ENCODE measurements at places on chromosomes 3 and 15.

DNA sequence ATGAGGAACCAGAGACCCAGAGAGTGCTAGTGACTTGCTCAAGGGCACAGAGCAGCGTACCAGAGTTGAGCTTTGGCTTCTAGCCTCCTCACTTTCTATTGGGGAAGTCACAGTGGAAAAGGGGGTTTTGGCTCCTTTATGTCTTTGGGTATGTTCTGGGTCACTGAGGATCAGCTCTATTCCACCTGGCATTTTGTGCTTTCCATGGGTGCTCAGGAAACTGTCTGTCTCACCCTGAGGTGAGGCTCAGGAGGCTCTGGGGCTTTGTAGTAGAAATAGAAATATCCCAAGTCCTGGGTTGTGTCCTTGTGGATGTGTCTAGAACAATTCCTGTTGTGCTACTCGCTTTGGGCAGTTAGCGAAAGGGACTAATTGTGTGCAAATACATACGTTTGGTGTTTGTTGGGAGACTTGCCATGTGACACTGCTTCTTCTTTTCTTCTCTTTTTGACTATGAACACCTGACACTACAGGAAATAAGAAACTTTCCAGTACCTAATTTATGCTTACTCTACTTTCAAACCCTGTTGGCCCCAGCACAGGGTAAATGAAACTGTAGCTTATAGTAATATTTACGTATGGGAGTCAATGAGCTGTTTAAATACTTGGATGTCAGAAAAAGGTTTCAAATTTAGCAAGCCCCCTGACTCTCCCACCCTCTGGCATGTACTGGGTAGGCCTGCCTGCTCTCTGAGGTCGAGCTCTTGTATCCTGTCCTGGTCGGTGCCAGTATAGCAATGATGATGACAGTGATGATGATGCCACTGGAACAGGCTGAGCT lies 35.6 kb downstream of the SMAD3 start:
- DNase-seq, result peak; percentile 8

DNA sequence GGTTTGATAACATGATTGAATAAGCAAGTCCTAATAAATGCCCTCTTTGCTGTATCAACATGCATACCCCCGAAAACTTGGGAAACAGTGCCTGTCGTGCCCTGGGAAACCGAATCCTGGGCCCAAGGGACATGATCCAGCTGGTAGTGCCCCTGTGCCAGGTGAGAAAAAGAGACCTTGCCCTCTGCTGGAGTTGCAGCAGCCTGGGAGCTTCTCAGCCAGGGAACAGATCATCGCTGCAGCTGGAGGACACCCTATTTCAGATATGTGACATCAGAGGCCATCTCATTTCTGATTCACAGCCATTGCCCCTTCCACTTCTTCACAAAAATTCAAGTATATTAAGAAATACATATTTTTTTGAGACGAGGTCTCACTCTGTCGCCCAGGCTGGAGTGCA lies 32.3 kb downstream of the STOML1 start:
- no peak for DNase-seq

DNA sequence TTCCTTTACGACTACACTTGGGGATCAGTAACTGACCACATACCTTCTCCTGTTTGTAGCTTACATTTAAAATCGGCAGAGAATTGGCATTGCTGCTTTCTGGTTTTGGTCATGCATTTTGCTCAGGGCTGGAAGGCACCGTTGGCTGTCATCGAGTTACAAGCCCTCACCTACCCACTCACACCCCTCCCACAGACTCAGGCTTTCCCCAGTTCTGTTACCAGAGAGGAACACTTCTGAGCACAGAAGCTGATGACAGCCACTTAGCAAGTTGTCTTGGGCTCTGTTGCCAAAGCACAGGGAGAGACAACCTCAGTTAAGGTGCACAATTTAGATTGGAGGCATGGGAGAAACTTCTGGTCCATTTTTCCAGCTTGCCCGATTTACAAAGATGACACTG lies 204.8 kb upstream of the TOPAZ1 start:
- DNase-seq, result no peak

- DNase-seq, result no peak
These were observed 234.1 kb downstream of the OPA1 start for GRCh38 chr3:193827040-193827669.

DNA sequence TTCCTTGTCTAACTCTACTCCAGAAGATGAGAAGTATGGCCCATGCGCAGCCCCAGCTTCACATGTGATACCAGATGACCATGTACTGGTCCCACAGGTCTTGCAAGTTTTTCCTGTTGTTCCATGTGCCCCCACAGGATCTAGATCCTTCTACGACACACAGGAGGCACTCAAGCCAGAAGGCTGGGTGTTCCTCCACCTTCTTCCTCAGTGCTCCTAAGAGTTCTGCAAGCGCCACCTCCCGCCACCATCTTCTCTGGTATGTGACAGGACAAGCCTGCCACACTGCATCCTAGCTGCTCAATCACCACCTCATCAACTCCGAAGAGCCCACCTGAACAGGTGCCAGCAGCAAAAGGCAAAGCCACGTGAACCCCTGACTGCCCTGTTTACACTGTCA lies 43.1 kb downstream of the XXYLT1 start:
- DNase-seq, result no peak

DNA sequence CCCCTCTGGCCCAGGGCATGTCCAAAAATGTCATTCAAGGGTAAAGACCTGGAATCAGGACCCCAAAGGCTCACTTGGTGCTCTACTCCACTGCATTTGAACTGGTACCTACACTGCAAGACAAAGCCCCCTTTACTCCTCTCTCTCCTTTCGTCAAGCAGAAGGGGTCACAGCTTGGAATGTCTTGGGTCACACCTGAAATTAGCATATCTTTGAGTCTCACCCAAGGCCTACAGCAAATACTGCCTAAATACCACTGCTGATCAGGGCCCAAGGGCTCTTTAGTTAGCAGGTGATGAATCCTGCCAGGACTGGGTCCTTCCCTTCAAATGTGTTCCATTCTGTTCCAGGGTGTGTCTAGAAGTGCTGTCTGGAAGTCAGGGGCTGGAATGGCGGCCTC lies 320.6 kb downstream of the SV2B start:
- DNase-seq, result no peak

DNA sequence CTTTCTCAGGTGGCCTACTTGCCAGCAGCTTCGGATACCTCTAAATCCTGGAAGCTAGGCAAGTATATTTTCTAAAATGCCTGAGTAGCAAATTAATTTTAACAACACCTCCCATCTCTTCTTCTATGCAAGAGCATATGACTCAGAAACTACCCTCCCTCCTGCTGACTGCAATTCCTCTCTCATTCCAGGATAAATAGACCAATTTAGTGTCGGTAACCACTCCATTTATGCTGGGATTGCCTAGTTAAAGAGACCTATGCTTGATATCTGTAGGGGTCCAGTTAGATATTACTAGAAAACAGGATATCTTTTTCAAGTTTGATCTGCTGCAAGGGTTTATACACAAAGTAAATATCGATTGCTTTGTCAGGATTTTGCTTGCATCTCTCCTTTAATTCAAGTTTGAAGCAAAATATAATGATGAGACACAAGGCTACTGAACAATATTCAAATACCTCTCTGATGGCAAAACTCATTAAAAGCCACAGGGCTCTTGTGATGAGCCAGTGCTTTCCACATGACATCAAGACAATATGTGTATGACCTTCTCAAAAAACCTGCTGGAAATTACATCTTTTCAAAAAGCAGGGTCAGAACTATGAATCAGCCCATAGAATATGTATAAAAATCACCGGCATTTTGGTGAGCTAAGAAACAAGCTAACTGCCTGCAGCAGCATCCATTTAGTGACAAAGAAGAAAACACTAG lies 491.6 kb upstream of the NECTIN3 start:
- DNase-seq, result no peak

DNA sequence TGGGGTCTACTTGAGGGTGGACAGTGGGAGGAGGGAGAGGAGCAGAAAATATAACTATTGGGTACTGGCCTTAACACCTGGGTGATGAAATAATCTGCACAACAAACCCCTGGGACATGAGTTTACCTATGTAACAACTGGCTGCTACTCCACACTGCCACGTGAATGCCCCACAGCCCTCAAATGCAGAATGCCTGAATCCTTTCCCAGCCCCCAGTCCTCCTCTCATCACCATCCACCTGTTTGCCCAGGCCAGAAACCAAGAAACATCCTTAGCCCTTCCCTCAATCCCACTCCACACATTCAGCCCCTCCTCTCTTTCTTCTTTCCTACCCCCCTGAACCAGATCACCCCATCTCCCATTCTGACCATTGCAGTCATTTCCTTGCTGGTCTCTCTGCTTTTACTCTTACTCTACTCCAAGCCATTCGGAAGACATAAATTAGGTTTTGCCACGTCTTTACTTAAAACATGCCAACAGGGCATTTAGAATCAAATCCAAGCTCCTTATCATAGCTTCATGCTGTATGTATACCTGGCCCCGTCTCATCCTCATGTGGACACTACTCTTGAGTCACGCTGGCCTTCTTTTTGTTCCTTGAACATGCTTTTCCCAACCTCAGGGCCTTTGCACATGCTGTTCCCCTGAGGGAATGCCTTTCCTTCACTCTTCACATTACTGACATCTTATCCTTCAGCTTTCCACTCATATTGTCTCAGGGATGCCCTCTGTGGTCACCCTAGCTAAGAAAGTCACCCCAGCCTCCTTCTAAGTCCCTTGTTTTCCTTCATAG lies 137.5 kb upstream of the ABHD17C start:
- DNase-seq, result no peak

GRCh38 chr3:11555881-11556633 lies 87.7 kb downstream of the VGLL4 start:
- no peak for DNase-seq

DNA sequence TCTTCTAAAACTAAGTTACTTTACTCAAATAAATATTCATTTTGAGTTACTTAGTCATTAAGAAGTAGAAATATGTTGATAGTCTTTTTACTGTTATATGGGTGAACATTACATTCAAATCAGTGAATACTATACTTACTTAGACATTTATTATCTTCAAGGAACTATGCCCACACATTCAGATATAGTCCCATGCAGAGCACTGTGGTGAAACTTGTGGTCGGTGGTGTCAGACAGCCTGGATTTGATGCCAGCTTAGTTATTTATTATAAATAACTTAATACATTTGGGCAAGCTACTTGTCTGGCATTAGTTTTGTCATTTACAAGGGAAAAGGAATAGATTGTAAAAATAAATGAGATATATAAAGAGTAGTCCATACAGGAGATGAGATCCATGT lies 149.5 kb downstream of the RAP2B start:
- no peak for DNase-seq

DNA sequence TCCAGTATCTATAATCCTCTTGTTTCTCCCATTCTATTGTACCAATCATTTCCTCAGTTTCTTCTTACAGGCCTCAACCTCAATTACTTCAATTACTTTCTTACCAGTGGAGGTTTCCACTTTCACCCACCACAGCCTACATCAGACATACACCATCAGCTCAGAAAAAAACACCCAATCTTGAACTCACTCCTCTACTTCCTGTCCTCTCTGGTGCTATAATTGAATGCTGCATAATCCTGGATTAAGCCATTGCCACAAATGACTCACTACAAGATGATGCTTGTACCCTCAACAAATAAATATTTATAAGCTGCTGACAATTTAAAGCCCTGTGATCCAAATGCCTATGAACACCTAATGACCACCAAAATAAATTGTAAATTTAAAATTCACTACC lies 18.5 kb downstream of the RYK start:
- DNase-seq, result no peak

- DNase-seq, result no peak
These were observed 743.9 kb upstream of the GOLIM4 start for GRCh38 chr3:168839653-168840052.

GRCh38 chr3:184261270-184261853 lies at the start of gene CAMK2N2:
CAMK2N2 (minus strand) TSS chr3:184261553; CDS start chr3:184261285, 268 bp downstream.
- DNase-seq, result peak; percentile 99

GRCh38 chr3:155196131-155197021 lies 97.1 kb downstream of the STRIT1 start:
- no peak for DNase-seq

- peak; percentile 74 for DNase-seq
These were observed 10.8 kb upstream of the MFSD1 start for GRCh38 chr3:158790901-158791589.

DNA sequence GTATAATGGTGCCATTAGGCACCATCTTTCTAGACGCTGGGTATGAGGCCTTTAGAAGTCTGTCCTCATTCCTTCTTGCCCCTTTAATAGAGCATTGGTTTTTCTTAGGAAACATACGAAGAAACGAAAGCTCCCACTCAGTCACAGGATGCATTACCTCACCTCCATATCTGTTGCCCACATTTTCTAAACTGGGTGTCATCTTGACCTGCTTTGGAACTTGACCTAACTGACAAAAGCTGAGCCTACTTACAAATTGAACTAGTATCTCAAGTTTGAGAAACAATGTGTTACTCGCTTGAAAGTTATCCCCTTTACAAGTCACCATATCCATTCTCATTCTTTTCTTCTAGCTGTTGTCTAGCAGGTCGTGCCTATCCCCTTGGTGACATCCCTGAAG lies 102.7 kb downstream of the VPS8 start:
- no peak for DNase-seq

- no peak for DNase-seq
These were observed 3.1 kb downstream of the SPRED1 start for GRCh38 chr15:38255690-38256089.

DNA sequence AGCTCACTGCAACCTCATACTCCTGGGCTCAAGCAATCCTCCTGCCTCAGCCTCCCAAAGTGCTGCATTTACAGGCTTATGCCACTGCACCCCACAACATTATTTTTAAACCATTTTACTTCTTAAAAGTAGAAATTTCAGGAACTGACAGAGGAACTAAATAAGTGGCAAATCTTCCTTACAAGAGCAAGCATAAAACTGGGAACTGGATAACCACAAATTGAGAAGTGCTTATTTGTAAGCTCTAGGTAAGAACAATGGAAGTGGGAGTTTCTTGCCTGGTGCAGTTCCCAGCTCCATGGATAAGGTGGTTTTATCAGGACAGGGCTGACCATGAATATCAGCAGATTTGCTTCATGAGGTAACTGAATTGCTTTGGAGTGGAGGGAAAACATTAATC lies 655.2 kb downstream of the DIPK2A start:
- DNase-seq, result no peak

GRCh38 chr3:159783780-159784742 lies 204.6 kb upstream of the IL12A start:
- no peak for DNase-seq

DNA sequence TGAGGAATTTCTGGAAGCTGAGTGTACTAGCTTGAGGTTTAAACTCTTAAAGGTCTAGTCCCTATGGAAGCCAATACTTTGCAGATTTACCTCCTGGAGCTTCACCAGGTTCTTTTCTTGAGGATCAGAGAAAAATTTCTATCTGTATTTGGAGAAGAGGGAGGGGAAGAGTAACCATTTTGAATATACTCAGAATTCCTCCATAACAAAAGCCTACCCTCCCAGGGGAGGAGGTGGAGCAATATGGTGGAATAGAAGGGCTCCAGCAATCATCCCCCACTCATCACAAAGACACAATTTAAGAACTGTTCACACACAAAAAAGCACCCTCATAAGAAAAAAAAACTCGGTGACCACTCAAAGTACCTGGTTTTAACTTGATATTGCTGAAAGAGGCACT lies 36.0 kb upstream of the PEX5L start:
- no peak for DNase-seq

- DNase-seq, result no peak
These were observed 449.4 kb upstream of the PROK2 start for GRCh38 chr3:72234391-72234790.
